ENCODE measurements at places on chromosomes 1 and 21.

GRCh38 chr21:46560568-46561444 is 44.1 kb downstream of the S100B start:
- no peak for DNase-seq

- DNase-seq, result no peak
Measured at GRCh38 chr1:202656951-202657646, 53.2 kb downstream of the SYT2 start.

DNA sequence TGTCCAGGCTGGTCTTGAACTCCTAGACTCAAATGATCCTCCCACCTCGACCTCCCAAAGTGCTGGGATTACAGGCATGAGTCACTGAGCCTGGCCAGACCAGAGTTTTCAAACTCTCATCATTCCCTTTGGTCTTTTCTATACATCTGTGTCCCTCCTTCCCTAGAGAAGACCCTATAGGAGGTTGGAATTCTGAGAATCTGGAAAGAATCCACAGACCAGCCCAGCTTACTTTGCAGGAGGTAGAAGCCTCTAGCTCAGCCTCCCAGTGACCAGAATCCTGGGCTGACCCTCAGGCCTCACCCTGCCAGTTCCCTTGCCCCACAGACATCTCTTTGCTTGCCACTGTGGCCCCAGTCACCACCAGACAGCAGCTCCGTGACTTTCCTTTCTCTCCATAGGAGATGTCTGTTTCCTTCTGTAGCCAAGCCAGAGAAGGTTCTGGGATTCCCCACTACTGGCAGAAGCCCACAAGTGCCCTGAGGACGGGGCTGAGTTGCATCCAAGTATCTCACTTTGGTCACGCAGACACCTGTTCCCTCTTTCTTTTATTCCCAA is 34.7 kb upstream of the KHDRBS1 start:
- no peak for DNase-seq

DNA sequence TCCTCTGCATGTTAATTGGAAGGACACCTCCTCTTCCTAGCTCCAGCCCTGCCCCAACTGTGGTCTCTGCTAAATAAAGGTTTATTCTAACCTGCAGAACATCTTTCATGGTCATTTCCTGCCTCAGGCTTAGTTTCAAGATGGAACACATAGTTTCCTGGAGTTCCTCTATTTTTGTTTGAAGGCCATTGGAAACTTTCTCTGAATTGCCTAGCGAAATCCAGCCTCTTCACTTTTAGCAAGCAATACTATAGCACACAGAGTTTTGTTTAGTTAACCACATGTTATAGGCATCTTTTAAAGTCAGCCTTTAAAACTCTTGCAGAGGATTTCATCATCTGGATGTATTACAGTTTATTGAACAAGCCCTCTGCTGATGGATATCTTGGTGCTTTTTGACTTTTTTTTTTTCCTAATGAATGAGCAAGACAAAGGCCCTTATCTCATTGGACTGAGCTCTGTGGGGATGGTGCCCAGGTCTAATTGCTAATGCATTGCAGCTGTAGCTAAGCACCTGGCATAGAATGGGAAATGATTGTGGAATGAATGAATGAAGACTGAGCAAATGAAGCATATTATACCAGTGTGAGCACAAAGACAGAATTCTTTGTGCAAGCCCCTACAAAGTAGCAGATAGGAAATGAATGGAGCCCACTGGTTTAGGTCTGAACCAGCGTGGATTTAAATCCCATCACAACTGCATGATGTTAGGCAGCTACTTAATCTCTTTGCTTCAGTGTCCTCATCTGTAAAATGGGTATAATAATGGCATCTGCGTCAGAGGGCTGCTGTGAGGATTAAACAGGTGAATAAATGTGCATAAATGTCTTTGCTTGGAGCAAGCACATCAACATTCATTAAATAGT is 641 bp upstream of the CFAP107 start:
- DNase-seq, result no peak

DNA sequence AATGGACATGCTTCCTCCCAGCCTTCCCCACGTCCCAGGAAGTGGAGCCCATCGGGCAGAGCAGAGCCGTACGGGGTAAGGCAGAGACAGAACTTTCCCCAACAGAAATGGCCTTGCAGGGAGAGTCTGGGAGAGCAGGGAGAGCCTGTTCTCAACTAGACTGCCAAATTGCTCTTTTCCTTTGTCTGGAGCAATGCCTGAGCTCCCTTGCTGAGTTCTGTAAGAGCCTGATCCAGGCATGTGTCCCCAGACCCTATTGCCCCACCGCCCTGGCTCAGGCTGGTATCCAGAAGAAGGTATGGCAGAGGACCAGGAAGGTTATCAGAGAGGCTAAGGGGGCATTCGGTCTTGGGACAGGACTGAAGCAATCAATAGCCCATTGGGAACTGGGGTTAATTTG is 79.9 kb downstream of the TMEM53 start:
- DNase-seq, result no peak

DNA sequence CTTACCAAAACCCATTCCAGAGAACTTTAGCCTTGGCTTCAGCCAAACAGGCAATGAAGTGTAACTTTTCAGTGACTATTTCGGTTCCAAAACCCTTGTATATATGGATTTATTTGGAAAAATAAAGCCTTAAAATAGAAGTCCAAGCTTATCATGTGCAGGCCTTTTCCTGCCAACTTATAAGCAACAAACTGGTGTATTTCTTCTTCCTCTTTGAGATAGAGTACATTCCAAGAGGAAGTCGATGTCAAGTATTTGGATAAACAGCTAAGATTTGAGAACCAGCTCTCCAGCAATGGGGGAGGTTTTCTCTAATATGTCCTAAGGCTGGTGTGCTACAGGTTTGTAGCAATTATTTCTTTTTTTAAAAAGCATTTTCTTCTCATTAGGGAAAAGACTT is 407.8 kb downstream of the DUSP10 start:
- DNase-seq, result no peak

GRCh38 chr1:111275079-111275478 is 15.6 kb upstream of the CHIA start:
- DNase-seq, result no peak

- DNase-seq, result no peak
Measured at GRCh38 chr1:45340816-45341466, 701 bp upstream of the MUTYH start.

DNA sequence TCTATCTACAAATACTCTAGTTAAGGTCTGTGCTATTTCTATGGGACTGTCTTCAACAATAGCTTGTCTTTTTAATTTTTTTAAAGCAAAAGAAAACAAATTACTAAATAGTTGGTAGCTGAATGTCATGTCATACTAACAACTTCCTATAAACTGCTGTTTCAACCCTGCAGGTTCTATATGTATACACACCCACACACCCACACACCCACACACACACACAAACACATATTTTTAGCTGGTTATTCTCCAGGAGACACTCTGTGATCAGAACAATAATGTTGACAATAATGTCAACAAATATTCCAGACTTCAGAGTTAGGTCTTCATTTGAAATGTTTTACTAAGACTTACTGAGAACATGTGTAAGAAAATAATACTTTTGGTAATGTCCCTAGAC is 66.7 kb downstream of the AK5 start:
- no peak for DNase-seq

DNA sequence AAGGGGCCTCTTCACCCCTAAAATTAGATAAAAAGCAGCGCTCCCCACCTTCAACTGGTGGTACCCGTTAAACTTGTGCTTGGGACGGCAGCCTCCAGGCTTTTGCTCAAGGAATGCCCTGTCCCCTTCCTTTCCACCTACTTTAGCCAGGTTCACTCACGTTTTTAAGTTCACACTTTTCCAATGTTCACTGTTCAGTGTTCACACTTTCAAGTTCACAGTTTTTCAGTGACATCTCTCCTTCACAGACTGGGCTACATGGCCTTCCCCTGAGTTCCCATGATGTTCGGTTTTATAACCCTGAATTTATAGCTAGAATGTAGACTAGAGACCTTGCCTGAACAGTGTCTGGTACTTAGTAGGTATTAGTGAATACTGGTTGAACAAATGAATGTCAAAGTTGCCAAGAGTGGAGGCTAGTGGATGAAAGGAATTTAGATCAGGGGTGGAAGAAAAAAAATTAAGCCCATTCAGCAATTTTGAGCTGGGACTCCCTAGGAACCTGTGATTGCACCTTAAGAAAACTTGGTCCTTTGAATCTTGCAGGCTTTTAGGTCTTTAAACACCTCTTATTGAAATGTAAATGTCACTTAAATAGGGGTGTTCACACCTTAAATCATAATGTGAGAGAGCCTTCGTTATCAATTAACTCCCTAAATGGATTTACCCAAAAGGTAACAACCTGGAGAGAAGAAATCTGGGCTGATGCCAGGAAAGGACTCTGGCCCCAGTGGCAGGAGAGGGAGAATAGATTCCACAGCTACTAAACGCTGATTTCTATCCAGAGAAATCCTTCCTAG is 12.3 kb downstream of the BTG2 start:
- DNase-seq, result no peak

DNA sequence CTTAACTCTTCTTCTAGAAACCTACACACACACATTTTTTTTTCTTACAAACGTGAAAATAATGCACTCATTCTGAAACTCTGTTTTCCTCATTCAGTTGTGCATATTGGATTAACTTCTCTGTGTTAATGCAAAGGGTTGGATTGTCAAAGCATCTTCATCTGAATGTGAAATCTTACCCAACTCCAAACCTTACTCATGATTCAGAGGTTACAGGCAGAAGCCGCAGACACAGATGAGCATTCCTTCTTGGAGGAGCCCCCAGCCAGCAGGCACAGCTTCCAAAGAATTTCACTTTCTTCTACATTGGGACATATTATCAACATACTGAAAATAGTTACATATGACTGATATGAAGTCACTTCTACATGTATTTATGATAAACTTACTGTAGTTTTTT is 15.7 kb downstream of the PATJ start:
- DNase-seq, result no peak

DNA sequence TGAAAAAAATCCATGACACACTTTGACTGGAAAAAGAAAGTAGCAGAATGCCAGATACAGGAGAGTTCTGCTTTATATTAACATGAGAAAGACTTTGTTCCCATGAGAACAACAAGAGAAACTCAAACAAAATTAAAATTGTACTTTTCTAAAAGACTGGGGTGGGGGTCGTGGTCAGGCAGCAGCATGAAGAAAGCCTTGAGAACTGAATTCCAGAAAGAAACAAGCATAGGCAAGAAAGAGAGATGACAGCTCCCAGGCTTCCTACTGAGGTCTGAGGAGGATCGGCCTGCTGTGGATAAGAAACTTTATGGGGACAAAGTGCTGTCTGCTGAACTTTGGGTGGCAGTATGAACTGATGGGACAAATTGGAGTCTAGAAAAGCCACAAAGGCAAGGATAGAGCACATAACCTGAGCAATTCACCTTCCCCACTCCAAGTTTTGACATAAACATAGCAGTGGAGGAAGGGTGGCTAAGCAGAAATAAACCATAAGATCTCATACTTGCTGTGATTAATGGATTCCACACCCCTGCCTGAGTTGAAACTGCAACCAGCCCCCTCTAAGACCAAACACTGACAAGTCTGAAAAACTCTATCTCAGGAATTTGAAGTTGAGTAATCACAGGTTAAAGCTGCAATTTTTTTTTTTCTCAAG is 43.7 kb downstream of the COL6A1 start:
- no peak for DNase-seq

DNA sequence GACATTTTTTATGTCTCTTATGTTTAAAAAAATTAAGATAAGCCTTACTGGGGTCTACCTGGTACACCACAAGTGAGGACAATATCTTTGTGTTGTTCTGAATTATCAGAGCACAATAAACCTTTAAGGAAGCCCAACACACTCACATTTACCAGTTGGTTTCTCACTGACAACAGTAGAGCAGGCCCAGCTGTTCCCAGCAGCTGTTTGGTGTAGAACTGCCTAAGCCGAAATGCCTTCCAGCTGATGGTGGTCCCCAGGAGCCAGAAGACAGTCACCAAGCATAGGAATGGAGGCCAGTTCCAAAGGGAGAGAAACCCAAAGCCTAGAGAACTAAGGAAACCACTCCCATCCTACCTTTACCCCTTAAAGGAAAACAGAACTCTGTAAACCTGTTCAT is 428.6 kb upstream of the CAMK1G start:
- no peak for DNase-seq

GRCh38 chr1:178183796-178184195 is 89.9 kb downstream of the RASAL2 start:
- no peak for DNase-seq

DNA sequence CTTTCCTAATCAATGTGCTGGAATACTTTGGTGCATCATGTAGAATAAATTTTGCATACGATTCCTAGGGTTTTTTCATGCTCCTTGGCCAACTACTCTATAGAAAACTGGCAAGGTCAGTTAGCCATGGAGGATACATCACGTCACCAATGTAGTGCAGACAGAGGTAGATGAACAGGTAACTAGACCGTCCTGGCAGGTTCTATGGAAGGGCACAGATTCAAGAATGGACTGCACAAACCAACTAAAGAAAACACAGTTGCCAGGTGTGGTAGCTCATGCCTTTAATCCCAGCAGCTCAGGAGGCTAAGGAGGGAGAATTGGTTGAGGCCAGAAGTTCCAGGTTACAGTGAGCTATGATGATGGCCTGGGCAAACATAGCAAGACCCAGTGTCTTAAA is 9.9 kb downstream of the MTF1 start:
- DNase-seq, result no peak

GRCh38 chr1:185823467-185823866 is 89.3 kb downstream of the HMCN1 start:
- DNase-seq, result no peak

- DNase-seq, result no peak
Measured at GRCh38 chr1:64516803-64517568, 47.1 kb downstream of the CACHD1 start.

DNA sequence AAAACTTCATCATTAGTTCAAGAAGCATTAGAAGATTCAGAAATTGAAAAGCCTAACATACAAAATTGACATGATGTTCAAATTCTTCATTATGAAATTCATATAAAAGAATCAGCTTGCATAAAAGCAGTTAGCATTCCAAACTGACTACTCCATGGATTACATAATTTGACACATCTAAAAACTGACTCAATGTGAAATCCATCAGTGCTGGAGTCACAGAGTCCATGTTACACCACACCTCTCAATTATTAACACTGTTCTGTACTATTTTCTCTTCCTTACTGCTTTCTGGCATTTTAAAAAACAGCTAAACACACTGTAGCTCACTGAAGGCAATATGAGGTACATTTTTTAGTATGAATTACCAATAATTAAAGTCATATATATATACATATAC is 28.0 kb downstream of the ARHGAP29 start:
- DNase-seq, result no peak

- DNase-seq, result no peak
Measured at GRCh38 chr21:45996311-45997204, 15.0 kb downstream of the COL6A1 start.
